Activated CD4-positive, alpha-beta T cell treated with anti-CD3 and anti-CD28 coated beads, Interleukin-2, amount 50 U/mL, for 1 hour (primary cell): ENCODE measurements at places on chromosomes 13 and 19.

DNA sequence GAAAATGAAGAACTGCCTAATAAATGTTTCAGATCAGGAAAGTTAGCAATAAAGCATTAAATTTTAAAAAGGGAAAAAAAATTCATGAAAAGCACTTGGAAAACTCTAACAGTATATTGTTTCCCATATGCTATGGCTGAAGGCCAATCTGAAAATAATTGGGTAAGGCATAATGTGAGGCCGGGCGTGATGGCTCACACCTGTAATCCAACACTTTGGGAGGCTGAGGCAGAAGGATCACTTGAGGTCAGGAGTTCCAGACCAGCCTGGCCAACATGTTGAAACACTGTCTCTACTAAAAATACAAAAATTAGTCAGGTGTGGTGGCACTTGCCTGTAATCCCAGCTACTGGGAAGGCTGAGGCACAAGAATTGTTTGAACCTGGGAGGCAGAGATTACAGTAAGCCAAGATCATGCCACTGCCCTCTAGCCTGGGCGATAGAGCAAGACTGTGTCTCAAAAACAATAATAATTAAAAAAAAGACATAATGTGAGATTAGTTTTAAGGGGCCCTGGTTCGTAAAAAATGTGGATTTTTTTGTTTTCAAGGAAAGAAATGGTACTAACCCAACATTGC, 15.2 kb downstream of the INTS6 start:
- no peak for DNase-seq

DNA sequence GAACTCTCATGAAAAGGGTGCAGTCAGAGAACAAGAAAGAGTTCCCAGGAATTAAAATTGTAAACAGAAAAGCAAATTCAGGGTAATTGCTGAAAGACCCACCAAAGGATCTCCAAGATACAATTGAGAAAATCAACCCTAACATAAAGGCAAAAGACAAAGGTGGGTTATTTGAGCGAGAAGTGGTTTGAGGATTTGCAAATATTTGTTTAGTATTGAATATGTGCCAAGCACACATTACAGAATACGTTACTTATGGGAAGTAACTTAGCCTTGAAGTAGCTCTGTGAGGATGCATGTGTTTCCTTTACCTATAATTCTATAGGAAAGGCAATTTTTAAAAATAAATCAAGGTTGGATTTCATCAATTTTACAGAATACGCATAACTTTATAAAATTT, 10.0 kb upstream of the CEACAM21 start:
- DNase-seq = no peak

GRCh38 chr13:99796175-99796819, 175.3 kb downstream of the ZIC5 start:
- DNase-seq = no peak

DNA sequence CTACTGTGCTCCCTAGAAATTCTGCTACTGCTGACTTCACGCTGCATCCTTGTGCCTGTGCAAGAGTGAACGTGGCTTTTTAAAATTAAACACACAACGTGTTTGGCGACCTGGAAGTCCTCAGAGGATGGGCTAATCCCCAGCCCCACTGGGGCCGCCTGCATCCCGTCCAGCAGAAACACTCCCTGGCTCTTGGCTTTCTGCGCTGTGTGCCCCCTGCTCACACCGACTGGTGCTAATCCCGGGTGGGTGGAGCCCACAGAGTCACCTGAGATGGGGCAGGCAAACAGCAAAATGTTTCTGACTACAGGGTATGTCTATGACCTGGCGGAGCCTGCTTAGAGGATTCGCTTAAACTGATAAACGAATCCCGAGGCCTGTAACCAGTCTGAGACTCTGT, 15.1 kb downstream of the CAPS start:
- DNase-seq = no peak

GRCh38 chr13:25778365-25778764, 273.5 kb downstream of the SHISA2 start:
- no peak for DNase-seq

GRCh38 chr13:77952276-77952675, 33.6 kb upstream of the EDNRB start:
- DNase-seq = no peak

DNA sequence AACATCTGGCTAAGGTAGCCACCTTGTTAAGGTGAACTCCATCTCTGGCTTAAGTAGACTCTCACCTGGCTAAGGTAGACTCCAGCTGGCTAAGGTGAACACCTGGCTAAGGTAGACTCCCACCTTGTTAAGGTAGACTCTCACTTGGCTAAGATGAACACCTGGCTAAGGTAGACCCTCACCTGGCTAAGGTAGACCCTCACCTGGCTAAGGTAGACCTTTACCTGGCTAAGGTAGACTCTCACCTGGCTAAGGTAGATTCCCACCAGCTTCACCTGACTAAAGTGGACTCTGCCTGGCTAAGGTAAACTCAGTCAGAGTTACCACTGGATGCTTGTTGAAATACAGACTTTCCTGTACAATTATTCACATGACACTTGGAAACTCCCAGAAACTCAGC, 23.6 kb downstream of the PIN1 start:
- DNase-seq = no peak

GRCh38 chr13:34070544-34071303, 252.8 kb downstream of the RFC3 start:
- no peak for DNase-seq

DNA sequence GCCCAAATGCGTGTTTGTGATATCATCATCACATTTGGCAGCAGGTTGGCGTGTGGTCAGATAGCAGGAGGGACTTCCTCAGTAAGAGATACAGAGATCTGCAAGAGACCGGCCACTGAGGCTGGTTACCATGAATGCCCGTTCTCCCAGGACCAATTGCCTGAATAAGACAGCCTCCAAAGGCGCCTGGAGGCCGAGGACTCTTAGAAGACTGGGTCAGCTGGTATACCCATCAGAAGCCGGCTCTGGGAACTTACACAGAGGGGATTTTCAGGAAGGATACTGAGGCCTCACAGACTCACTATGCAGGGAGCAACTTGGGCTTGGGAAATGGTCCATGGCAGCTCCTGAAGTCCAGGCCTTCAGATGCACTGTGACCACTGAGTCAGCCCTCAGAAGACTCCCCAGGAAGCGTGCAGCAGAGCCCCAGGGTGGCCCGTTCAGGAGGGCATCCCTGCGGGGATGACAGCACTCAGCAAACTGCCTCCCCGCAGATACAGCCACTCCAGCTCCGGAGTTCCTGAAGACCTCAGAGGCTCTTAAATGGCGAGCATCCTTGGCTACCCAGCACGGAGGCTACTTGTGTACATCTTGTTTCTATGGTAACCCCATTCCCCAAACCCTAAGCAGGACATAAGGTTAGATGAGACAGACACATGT, 26.4 kb upstream of the VSTM2B start:
- no peak for DNase-seq

DNA sequence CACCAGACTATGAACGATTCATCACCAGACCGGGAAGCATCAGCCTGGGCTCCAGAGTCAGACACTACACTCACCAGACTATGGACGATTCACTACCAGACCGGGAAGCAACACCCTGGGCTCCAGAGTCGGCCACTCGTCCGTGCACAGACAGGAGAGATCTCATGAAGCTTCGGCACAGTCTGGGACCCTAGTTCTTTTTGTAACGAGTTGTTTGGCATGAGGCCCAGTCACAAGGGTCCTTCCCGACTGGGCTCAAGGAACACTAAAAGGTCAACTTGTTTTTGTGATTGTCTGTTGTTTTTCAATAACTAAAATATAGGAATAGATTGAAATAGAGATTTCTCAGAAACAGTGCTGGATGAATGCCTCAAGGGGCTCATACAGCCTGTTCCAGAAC, 1141.6 kb upstream of the MIR17HG start:
- DNase-seq = no peak

DNA sequence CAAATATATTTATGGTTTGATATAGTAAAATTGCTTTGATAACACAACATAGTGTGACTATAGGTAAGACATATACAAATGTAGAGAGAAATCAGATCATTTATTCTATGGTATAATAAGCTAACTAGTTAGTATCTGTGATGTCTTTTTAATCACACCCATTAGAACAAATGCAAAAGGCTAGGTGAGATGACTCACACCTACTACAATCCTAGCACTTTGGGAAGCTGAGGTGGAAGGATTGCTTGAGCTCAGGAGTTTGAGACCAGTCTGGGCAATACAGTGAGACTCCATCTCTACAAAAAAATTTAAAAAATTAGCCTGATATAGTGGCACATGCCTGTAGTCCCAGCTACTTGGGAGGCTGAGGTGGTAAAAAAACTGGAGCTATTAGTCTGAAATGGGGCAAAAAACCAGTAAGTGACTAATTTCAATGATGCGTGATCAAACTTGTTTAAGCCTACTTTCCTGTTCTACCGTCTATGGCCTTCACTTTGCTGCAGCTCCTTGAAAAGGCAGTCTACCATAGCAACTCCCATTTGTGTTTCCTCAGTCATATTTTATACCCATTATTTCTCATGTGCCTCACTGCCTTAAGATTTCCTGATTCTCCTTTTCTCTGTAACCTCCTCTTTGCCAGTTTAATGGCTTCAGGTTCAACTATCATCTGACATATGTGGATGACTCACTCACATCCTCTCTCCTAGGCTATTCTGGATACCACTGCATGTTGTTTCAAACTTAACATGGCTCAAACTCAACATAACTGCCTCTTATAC, 12.5 kb downstream of the ALG5 start:
- DNase-seq = no peak
